Skeletal muscle cell (primary cell): ENCODE measurements at places on chromosomes 2 and 18.
A peak's percentile ranks its signal among the peaks of the same experiment; 100 is the strongest.

- no peak for DNase-seq
These were observed 332.9 kb downstream of the EIPR1 start for GRCh38 chr2:3044587-3045317.

DNA sequence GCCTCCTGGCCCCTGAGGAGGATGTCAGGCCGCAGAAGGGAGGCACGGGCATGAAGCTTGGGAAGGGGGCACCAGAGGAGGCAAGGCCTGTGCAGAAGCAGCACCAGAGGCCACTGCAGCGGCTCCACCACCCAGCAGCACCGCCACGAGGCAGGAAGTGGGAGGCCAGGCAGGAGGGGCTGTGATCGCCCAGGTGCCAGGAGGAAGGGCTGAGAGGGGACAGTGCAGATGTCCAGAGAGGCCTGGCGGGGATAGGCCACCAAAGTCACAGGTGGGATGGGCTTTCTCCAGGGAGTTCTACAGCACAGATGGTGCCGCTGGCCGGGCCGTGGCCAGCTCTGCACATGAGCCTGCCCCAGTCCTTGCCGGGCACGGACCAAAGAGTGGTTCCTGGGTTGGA, 6.0 kb upstream of the ALPI start:
- no peak for DNase-seq

GRCh38 chr2:11582862-11583752, 49.3 kb downstream of the GREB1 start:
- peak; percentile 7 for DNase-seq

GRCh38 chr2:42622943-42623676, 54.7 kb downstream of the MTA3 start:
- DNase-seq, result no peak

DNA sequence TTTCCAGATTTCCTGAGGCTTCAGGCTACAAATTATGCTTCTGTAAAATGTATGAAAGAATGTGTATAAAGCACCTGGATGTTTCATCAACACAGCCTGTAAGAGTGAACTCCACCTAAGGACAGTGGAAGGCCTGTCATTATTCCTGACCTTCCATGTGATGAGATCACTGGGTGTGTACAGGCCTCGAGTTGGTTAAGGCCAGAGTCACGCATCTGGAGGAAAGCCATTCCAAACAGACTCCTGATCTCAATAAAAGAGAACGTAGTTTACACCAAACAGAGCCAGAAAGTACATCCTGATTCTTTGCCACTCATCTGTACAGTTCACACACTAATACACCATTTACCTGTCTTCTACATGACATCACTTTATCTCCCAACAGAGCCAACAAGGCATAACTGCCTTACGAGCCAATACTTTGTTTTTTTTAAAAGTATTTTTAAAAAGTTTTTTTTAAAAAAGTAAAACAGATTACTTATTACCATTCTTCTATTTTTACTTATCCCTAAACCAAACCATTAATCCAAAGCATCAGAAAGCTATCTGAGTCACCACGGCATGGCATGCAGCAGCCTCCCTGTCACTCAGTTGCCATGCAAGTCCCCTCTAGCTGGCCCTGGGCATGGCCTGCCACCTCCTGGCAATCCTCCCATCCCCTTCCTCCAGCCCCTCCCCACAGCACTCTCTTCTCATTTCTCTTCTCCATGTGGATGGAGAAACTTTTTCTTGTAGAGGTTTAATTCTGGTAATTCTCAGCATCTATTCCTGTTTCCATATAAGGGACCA, 78.8 kb upstream of the TFCP2L1 start:
- DNase-seq, result peak; percentile 54

DNA sequence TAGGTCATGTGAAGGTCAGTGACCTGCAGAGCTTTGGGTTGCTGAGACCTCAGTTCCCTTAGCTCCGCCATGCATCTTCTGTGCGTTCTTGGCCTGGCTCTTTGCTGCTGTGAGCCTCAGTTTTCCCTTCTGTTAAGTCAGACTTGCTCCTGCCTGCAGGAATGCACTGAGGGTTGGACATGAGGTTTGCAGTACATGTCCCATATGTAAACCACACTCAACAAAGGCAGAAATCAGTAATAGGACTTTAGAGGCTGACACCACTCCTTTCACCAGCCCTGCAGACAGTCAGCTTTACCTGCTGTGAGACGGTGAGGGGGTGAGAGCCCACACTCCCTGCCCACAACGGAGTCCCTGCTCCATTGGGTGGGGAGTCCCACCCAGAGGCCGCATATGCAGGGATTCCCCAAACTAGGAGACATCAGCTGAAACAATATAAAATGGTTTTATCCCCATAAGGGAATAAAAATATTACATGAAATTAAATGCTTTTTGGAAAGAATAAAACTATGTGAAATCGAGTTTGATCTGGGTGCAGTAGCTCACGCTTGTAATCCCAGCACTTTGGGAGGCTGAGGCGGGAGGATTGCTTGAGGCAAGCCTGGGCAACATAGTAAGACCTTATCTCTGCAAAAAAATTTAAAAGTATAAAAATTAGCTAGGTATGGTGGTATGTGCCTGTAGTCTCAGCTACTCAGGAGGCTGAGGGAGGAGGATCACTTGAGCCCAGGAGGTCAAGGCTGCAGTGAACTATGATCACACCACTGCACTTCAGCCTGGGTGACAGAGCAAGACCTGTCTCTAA, 55.1 kb downstream of the MYO7B start:
- DNase-seq, result no peak

- no peak for DNase-seq
These were observed 445.4 kb downstream of the NBAS start for GRCh38 chr2:15115776-15116175.

DNA sequence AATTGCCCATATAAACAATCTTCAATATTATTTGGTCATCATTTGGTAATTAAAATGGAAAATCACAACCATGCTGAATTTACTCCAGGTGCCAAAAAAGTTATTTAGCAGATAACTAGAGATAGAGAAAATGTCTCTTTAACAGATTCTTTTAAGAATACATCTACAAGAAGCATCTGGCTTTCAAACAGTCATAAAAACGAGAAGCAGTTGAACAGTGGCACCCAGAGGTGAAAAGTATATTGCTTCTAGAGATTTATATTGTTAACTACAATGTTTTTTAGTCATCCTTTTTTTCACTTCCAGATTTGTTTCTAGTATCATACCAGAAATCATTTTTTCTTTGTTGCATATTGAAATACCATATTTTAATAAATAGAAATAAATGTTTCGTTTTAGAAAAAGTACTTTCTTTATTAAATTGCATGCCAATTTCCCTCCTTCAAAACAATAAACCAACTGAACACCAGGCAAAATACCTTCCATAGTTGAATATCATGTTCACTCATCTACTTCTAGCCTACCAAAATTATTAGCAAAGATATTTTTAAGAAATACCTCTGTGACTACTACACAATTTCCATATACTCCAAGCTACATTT, 65.4 kb upstream of the HNRNPA3 start:
- no peak for DNase-seq

DNA sequence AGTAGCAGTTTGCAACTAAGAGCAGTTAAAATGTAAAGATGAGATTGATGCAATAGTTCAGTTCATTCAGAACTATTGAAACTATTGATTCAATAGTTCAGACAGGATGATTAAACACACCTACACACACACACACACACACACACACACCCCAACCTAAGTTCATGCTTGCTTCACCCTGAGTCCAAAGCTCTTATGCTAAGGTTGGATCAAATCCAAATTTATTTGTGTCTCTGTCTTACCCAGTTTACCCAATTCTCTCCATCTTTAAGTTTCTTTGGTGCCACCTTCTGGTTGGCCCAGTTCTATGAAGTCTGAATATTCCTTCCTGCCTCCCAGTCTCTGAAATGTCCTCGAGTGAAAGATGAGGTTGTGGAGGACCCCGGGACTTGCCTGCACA, 5.1 kb downstream of the SERPINB8 start:
- no peak for DNase-seq

DNA sequence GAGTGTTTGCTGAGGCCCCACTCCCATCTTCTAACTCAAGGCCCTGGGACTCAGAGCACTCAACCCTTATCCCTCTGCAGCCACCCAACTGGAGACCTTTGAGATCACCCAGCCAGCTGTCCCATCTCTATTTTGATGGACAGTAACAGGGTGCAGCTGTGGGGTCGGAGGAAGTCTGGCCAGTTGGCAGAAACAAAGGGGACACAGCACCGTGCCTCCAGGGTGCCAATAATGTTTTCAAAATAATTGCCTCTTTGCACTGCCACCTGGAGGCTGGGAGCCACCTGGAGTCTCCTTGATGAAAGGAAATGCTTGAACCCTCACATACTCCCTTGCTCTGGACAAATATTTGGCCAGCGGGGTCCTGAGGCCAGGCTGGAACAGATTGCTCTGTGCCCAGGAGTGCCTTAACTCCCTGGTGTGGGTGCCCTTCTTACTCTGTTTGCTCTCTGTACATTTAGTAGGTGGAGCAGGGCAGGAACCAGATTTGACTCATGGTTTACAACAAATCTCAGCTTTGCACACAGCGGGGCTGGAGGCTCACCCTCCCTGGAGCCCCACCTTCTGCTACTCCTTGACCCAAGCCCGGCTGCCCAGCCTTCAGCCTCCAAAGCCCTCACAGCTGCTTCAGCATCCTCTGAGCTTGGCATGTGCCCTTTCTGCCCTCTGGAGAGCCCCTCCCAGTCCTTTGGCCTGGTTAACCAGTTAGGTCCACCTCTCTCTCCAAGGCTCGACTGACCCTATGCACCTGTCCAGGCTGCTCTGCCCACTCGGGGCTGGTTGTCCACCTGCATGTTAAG, 17.2 kb downstream of the MAL start:
- no peak for DNase-seq

DNA sequence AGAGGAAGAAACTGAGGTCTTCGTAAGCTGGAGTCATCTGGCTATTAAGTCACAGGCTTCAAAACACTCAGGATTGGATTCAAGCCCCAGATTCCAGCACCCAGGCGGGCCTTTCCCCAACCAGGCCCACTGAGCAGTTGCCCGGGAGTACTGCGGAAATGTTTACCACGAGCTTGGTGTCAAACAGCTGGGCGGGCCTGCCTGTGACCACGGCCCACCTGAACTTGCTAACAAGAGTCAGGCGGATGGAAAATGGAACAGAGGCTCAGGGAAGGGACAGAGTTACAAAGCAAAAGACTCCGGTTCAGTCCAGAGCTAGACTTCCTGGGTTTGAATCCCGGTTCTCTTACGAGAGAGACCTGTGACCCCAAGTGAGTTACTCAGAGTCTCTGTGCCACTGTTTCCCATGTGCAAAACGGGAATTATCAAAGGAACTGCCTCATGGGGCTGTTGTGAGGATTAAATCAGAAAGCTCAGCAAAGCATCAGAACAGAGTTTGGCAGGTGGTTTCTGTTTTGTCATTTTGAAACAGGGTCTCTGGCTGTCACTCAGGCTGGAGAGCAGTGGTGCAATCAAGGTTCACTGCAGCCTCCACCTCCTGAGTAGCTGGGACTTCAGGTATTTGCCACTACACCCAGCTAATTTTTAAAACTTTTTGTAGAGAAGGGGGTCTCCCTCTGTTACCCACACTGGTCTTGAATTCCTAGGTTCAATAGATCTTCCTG, 49.0 kb upstream of the TFCP2L1 start:
- DNase-seq, result no peak

DNA sequence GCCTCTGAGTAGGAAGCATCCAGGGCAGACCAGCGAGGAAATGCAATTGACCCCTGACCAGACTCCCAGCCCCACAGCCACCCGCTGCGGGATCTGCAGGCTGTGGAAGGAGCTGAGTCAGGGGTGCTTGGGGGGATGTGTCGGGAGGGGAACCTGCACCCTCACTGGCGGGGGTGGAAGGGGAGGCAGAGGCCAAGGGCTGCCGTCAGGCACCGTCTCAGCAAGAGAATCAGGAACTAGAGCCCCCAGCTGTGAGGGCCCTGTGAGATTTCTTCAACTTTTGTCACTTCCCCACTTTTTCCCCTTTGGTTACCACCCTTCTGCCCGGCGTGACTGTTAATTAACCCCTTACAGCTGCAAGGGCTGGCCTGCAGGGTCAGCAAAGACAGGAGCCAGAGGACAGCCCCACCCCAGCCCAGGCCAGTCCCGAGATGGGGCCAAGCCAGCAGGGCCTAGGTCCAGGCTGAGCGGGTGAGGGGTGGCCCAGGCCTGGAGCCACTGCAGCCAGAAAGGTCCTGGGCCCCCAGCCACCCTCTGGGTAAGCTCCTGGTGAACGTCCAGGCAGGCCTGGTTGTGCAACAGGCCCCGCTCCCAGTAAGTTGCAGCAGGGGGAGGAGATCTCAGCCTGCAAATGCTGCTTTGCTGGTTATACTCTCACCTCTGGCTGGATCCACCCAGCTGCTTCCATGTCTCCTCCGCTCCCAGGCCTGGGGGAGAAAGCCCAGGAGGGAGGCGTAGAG, 147.0 kb upstream of the ID2 start:
- peak; percentile 10 for DNase-seq

- DNase-seq, result no peak
These were observed 133.8 kb upstream of the SCN7A start for GRCh38 chr2:166627893-166628292.

DNA sequence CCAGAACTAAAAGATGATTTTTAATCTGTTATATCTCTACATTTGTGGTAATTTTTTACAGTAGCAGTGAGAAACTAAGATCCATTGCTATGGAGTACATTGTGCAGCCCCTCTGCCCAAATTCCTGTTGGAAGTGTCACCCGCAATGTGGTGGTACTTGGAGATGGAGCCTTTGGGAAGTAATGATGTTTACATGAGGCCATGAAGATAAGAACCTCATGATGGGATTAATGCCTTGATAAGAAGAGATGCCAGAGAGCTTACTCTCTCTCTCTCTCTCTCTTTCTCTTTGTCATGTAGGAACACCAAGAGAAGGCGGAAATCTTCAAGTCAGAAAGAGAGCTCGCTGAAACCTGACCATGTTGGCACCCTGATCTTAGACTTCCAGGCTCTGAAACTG, 535.4 kb downstream of the PID1 start:
- no peak for DNase-seq

- no peak for DNase-seq
These were observed 135.6 kb downstream of the CDH2 start for GRCh38 chr18:28041366-28041765.

GRCh38 chr2:37760471-37760870, 89.0 kb upstream of the CDC42EP3 start:
- no peak for DNase-seq

- no peak for DNase-seq
These were observed 98.0 kb downstream of the GBX2 start for GRCh38 chr2:236070236-236070635.

- no peak for DNase-seq
These were observed 294.3 kb upstream of the MEX3C start for GRCh38 chr18:51491678-51492372.

DNA sequence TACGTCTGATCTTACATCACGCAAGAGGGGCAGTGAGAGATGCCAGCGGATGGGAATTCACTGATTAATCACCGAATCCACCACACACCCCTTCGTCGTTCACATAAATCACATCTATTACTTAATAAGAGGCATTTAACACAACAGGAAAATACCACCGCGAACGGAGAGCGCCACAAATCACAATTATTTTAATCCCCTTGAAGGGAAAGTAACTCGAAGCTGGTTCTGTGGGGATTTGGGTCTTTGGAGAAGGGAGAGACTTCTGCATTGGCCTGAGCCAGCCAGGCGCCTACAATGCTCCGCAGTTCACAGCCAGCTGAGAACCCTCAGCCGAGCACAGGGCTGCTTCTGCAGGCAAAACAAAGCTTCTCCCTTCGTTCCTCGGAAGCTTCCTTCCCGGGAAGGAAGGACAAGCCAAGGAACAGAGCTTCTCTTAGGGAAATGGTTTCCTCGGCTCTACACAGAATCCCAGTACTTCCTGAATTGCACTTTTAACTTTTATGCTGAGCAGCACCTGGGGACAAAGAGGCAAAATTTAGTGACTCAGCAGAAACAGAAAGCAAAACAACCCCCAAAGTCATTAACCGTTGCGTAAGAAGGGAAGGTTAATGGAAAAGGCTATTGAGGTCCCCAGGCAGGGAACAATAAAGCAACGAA, at the start of gene LRP1B:
Gene LRP1B, minus strand, starts transcription at position 7 of the 660 bp plus-strand sequence. CDS start 287 bp downstream, outside the sequence.
- no peak for DNase-seq

GRCh38 chr18:63067939-63068338, 251.6 kb downstream of the BCL2 start:
- DNase-seq, result no peak
